ENCODE measurements at places on chromosomes 2 and 18.

DNA sequence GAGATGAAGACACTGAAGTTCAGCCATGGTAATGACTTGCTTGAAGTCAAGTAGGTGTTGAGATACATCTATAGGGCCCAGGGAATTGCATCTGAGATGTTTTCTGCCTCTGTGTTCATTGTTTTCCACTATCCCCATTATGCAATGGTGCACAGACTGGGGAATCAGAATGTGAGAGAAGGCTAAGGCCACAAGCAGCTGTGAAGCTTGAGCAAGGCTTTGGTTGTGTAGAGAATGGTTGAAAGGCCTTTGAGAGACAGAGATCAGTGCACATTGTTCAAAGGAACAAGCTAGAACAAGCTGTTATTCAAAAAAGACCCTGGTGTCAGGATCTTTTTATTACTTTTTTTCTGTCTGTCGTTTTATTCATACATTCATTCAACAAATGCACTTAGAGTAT lies 82.3 kb downstream of the MYO1B start:
- DNase-seq, result no peak

DNA sequence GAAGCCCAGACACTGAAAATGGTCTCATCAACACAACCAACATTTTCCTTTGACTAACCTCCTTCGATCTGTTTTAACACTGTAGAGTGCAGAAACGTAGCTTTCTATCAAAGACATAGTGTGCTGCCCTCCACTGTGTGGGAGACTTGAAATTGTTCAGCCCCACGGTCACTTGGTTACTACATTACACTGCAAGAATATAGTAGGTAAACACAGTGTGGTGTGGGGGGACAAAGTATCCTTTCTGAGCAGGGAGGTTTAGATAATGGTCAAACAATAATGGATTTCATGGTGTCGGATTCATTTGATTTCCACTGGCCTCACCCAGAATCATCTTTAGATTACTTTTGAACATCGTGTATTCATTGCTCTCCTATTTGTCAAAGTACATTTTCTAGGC lies 181.0 kb downstream of the ERBB4 start:
- DNase-seq, result no peak

DNA sequence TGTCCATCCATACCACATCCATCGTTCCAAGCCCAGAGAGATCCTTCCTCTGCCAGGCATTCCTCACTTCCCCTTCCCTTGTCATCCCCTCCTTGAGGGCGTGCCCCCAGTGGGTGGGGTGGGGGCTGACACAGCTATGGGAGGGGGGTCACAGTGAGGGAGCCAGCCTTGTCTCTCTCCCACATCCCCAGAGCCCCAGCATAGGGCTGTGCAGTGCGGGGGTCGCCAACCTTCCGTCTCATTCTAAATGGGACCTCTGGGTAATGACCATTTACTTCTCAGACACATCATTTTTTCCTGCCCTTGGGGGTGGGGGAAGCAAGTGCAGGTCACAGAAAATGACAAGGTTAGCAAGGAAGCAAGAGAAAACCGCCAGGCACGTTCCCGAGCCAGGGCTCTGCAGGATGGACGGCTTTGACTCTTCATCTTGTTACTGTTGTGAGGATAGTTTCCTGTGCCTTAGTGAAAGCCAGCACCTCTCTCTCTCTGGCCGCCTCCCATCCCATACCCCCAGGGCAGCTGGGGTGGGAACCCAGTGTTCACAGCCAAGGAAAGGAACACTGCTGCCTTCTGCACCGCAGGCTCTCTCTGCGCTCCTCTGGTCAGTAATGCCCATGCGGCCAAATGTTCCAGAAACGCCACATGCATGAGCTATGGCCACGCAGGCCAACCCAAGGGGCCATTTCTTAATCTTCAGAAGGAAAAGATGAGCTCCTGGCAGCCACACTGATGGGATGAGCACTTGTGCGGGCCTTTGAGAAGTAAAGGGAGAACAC lies 22.7 kb upstream of the OTOS start:
- DNase-seq, result no peak

DNA sequence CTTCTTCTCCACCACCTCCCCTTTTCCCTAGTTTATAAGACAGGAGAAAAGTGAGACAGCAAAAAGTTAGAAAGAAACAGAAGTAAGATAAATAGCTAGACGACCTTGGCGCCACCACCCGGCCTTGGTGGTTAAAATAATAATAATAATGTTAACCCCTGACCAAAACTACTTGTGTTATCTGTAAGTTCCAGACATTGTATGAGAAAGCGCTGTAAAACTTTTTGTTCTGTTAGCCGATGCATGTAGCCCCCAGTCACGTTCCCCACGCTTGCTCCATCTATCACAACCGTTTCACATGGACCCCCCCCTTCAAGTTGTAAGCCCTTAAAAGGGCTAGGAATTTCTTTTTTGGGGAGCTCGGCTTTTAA lies 1.5 kb upstream of the BUB1 start:
- DNase-seq, result no peak

GRCh38 chr2:59936048-59936447 lies 617.4 kb downstream of the BCL11A start:
- peak; percentile 7 for DNase-seq

DNA sequence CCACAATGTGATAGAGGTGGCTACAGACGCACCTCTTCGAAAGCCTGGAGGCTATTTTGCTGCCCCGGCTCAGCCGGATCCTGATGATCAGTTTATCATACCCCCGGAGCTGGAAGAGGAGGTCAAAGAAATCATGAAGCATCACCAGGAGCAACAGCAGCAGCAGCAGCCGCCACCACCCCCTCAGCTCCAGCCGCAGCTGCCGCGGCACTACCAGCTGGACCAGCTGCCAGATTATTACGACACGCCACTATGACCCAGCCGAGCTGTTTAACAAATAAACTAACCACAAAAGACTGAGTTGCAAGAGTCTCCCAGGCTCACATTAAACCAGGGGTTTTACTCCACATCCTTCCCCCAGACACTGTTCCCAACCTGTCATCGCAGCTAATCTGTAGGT lies 263.8 kb downstream of the PHLPP1 start:
- peak; percentile 83 for DNase-seq

DNA sequence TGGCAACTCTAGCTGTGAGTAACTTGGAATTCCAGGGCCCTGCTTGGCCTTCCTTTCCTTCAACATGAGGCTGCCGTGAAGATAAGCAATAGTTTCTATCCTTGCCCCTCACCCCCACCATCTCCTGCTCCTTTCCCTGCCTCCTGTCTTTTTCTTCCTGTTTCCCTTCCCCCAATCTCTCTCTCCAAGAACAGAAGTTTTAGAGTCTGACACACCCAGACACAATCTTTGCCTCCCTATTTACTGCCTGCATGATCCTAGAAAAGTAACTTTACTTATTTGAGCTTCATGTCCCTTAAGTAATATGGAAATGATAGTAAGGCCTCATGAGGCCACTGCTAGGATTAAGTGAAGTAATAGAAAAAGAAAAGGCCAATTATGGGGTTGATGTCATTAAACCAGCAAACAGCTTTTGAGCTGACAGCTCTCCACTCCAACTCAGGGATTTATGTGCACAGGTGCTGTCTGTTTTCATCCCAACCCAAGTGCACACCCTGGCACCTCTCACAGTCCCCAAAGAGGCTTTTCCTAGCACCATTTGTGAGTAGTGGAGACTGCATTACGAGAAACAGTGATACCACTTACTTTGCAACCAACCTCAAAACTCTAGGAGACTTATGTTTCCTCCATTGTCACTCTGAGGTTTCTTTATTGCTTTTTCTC lies 123.7 kb upstream of the SIX3 start:
- peak; percentile 7 for DNase-seq

- no peak for DNase-seq
Measured at GRCh38 chr2:144666032-144666431, 146.1 kb upstream of the ZEB2 start.

- DNase-seq, result no peak
Measured at GRCh38 chr18:37457341-37457740, 108.3 kb downstream of the CELF4 start.

GRCh38 chr2:152532241-152532640 lies 185.0 kb downstream of the PRPF40A start:
- DNase-seq, result no peak

- DNase-seq, result peak; percentile 13
Measured at GRCh38 chr18:33355263-33355662, 85.3 kb downstream of the CCDC178 start.

All from NCI-H1092 treated with DMSO at 0.1 percent for 48 hours (cell line).